ENCODE measurements at places on chromosomes 2 and 18.

GRCh38 chr2:113278073-113278741 is 514 bp downstream of the PAX8 start:
- DNase-seq = no peak

GRCh38 chr2:142069251-142069888 is 61.4 kb downstream of the LRP1B start:
- DNase-seq = no peak

DNA sequence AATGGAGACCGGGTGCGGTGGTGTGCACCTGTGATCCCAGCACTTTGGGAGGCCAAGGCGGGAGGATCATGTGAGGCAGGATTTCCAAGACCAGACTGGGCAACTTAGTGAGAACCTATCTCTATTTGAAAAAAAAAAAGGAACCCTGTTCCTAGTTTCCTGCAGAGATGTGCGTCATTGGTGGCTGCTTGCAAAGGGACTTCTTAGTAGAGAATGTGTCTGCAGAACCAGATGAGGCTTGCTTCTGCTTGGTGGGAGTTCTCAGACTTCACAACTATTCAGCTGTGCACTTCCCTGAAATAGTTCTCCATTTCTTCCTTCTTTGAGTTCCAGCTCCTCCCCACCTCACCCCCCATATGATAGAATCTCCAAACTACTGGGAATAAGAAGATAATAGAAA is 22.3 kb downstream of the ZCCHC2 start:
- no peak for DNase-seq

DNA sequence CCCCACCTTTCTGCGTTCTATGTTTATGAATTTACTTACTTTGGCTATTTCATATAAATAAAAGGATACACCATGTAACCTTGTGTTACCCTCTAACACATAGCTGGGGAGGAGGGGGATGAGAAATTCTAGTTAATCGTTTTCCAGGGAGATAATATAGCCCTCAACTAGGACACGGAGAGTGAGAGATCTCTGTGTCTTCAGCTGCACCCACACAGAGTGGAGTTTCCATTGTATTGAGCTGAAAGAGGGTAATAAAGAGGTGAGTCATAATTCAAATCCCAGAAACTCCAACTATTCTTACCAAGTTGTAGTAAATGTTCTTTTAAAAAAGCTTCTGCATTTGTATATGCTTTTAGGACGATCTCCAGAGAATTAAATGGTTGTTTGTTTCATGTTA is 110.1 kb upstream of the SULT1C3 start:
- no peak for DNase-seq

GRCh38 chr2:184971546-184972068 is 373.3 kb downstream of the ZNF804A start:
- DNase-seq = no peak

- no peak for DNase-seq
Observed at GRCh38 chr2:46615555-46615954, 136.2 kb downstream of the TMEM247 start.

DNA sequence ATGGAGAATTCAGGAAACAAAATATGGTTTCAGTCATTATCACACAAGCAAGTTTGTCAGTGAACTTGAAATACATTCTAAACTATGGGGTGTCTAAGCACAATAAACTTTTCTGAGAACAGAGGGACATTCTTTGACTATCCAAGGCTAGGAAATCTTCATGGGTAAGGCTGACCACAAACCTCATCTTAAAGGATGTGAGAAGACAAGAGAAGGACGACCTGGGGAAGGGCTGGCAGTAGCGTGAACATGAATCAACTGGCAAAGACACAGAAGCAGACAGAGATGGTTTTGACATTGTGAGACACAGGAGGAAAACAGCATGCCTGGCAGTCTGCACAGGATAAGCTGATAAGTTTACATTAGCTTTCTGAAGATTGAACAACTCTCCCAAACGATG is 752.4 kb upstream of the SLC8A1 start:
- no peak for DNase-seq

- DNase-seq = no peak
Observed at GRCh38 chr2:96663829-96664228, 21.3 kb downstream of the FER1L5 start.

GRCh38 chr2:173386021-173386737 is 31.5 kb downstream of the CDCA7 start:
- no peak for DNase-seq

- DNase-seq = peak; percentile 19
Observed at GRCh38 chr2:218230882-218231281, 13.9 kb downstream of the ARPC2 start.

DNA sequence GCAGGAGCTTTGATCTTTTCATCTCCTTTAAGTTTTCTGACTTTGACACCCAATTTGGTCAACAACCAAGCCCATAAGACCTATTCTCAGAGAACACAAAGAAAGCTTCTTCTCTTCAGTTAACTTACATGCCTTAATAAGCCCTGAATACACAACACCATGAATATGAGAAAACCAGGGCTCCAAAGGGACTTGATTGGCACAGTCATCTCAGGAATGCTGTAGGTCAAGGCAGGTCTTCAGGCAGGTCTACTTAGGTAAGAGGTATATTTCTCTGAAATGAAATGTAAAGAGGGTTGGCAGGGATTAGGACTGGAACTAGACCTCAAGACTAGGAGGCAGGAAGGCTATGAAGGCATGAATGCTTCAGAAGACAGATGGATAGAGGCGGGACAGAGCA is 24.4 kb upstream of the EIF2AK3 start:
- DNase-seq = no peak

- DNase-seq = no peak
Observed at GRCh38 chr2:194385376-194385775, 1271.7 kb upstream of the SLC39A10 start.

- no peak for DNase-seq
Observed at GRCh38 chr2:174007010-174007409, 41.8 kb upstream of the SP3 start.

DNA sequence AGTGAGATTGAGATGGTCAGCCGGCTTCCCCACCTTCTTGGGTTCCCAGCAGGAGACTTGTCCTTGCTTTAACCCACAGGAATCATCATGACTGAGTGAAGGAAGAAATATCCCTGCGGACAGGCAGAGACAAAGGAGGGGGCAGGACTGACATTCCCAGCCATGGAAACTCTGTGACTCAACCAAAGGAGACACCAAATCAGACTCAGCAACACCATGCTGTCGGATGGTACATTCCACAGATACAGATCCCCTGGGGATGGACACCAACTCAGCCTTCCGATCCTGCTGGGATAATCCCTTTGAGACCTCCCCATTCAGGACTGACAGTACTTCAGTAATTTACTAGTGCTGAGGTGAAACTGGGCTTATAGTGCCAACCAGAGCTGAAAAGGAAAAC is 518.3 kb downstream of the XIRP2 start:
- no peak for DNase-seq
